ENCODE measurements at places on chromosomes 2 and 18. TPM values are rescaled to one million over a fixed set of nuclear protein-coding genes. Genes with fewer than 3 reads are reported as not detected.

CPSF3 gene
- total RNA-seq = 33.5 TPM

C2orf76 gene
- 17.6 TPM for total RNA-seq

SULT1C2 gene
- 0.28 TPM for total RNA-seq

NOSTRIN gene
- total RNA-seq = 6.0 TPM

IL1A gene
- not detected for total RNA-seq

CLEC4F gene
- total RNA-seq = 0.55 TPM

REG3G gene
- not detected for total RNA-seq

- DNase-seq = no peak
Measured at GRCh38 chr2:72883356-72883962, 3.7 kb upstream of the SPR start.

GRCh38 chr2:232024457-232024856, 62.9 kb downstream of the DIS3L2 start:
- DNase-seq = no peak

GRCh38 chr2:99776906-99777646, 287.3 kb upstream of the REV1 start:
- no peak for DNase-seq

DNA sequence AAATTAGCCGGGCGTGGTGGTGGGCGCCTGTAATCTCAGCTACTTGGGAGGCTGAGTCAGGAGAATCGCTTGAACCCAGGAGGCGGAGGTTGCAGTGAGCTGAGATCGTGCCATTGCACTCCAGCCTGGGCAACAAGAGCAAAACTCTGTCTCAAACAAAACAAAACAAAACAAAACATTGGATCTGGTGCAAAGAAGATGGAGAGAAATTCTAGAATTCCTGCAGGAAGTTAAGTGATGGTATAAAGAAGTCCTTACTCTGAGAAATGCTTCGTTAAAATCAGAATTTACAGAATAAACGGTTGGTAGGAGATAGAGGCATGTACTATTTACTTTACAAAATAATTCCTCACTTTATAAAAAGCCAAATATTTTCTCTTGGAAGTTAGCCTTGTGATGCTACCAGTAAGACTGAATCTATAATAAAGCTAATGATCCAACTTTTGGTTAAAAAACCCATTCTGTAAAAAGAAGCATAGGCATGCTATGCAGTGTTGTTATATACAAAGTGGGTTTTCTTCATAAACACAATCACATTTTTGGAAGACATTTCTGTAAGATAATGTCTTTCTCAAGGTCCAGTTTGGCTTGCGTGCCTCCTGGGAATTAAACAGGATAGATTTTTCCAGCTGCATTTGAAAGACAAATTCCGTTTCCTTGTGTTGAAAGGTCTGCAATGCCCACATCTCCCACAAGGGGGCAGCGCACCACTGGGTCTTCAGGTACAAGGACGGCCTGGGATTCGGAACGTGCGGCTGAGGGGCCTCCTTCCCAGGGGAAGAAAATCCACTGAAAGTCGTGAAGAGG, 35.6 kb upstream of the PNO1 start:
- DNase-seq = peak; percentile 91

DNA sequence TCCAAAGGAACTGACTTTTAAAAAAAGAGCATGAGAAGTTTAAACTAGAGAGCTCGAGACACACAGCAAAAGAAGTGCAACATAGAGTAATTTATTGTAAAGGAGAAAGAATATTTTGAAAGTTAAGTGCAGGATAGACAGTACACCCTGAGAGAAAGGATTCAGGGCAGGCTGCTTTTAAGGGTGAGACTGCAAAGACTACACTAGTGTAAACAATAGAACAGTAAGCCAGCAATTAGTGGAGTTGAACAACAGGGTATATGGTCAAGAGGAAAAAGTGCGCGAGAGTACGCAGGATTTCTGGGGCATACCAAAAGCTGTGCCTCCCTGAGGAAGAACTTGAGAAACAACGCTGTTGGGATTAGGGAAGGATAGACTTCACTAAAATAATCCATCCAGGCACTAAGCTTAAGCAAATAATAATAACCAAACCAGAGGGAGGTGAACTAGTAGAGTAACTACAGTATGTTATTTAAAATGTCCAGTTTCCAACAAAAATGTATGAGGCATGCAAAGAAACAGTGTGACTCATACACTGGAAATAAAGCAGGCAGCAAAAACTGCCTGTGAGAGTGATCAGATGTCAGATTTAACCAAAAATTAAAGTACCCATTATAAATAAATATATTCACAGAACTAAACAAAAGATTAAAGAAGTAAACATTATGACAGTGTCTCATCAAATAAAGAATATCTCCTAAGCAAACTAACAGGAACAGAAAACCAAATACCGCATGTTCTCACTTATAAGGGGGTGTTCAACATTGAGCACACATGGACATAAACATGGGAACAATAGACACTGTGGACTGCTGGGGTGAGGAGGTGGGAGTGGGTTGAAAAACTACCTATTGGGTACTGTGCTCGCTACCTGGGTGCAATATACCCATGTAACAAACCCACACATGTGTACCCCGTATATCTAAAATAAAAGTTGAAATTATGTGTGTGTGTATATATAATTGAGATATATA, 40.5 kb upstream of the EMILIN2 start:
- DNase-seq = no peak

GRCh38 chr18:33641141-33641540, 63.1 kb downstream of the ASXL3 start:
- DNase-seq = no peak

DNA sequence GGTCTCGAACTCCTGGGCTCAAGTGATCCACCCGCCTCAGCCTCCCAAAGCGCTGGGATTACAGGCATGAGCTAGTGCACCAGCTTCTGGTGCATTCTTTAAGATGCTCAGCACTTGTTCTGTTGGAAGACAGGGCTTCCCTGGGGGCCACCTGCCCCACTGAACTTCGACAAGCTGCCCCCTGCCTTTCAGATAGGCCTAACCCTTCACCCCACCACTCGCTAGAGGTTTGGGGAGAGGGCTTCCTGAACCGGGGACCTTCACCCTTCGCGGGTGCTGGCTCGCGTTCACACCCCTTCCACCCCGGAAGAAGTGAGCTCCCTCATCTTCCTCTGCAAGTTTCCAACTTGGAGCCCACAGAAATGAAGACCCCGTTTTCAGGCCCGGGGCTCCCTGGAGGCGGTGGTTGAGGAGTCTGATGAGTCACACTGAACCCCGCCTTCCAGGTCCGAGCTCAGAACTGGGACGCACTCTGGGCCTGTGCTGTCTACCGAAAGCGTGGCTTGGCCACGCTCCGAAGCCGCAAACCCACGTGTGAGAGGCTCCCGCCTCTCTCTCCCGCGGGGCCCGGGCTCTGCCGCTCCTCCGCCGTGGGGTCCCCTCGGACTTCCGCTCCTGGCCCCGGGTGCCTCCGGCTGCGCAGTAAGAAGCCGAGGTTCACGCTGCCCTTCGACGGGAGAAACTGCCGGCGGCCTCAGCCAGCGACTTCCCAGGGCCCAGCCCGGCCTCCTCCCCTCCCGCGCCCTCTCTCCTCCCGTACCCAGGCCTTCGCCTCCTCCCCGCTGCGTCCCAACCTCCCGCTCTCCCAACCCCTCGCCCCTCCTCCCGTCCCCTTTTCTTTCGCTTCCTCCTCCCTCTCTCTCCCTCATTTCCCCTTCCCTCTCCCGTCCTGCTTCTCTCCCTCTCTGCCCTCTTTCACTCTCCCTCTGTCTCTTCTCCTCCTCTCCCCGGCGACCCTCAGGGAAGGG, 47.5 kb upstream of the SP3 start:
- DNase-seq = peak; percentile 92

- no peak for DNase-seq
Measured at GRCh38 chr2:2850859-2851258, 519.8 kb upstream of the MYT1L start.

- DNase-seq = no peak
Measured at GRCh38 chr2:167964650-167965413, 282.6 kb downstream of the STK39 start.

DNA sequence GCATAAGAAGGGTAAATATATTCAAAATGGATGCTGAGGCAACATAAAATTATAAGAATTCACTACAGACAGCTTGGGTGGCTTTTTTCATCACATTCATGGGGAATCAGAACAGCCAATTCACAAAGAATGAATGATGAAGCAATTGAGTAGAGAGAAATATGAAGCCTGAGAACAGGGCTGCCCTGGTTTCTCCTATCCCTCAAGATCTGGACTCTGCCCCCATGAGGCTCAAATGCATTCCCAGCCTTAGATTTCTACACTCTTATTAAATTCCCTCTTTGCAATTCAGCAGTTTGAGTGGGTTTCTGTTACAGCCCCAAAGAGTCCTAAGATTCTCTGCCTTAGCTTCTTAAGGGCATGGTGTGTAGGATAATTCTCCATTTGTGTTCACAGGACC, 172.5 kb downstream of the MAIP1 start:
- no peak for DNase-seq

Data from sigmoid colon (tissue), 7 donors.